ENCODE measurements at places on chromosomes 2 and 18. TPM values are rescaled to one million over a fixed set of nuclear protein-coding genes. Genes with fewer than 3 reads are reported as not detected.

The KRTCAP3 gene
- total RNA-seq: 26.0 TPM

The TMEM247 gene
- not detected for total RNA-seq

The ADD2 gene
- 0.56 TPM for total RNA-seq

The SKOR2 gene
- total RNA-seq: not detected

Measured in esophagus mucosa (tissue), 1 donor.